ENCODE measurements at places on chromosomes 3 and 15.

GRCh38 chr3:87837076-87837475 is 221.7 kb downstream of the CGGBP1 start:
- DNase-seq: no peak

- DNase-seq: no peak
Measured at GRCh38 chr15:72564091-72564490, 90.0 kb downstream of the ARIH1 start.

DNA sequence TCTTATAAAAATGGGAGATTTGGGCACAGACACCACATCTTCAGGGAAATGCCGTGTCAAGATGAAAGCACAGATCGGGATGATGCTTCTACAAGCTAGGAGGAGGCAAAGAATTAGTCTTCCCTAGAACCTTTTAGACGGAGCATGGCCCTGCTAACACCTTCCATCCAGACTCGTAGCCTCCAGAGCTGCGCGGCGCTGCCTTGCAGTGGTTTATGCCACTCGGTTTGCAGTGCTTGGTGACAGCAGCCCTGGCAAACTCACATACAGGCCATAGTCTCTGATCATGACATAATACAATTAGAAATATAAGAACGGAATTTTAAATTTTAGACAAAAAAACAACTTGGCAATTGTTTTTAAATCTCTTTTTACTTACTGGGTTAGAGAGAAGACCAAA is 37.1 kb upstream of the SLC41A3 start:
- no peak for DNase-seq

DNA sequence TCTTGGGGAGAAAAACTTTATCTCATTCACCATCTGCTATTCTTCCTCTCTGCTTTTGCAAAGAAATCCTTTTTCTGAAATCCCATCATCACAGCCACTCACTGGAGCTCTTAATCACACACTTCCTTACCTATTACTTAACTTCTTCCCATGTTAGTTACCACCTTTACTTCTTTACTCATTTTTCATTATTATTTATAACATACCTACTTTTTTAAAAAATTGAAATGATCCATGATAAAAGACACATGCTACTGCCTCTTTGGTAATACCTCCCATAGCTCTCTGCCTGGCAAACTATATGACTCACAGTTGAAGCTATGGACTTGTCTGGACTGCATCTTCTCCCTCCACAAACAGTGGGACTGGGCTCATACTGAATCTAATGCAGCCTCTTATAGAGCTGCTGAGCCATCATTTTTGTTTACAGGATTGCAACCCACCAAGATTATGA is 150.3 kb downstream of the TNIK start:
- peak; percentile 53 for DNase-seq

DNA sequence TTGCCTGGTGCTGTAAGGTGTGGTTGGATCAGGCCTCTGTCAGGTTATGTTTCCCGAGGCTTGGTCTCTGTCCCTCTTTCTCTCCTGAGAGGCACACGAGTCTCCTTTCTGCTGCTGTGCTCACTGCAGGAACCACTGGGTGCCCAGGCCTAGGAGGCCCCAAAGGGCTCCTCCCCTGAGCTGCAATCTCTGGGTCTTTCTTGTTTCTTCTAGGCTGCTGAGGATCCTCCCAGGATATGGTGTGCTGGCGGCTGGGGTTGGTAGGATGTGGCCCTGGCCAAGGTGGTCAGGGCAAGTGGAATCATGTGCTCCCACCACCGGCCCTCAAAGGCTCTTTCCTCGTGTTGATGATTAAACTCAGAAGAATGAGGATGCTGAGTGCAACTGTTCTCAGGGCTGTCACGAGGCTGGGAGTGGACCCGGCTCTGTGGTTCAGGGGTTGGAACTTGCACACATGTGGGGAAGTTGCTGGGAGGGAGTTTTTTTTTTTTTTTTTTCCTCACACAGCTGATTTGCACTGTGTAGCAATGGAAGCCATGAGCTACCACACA is 43.6 kb upstream of the CTSH start:
- peak; percentile 96 for DNase-seq

DNA sequence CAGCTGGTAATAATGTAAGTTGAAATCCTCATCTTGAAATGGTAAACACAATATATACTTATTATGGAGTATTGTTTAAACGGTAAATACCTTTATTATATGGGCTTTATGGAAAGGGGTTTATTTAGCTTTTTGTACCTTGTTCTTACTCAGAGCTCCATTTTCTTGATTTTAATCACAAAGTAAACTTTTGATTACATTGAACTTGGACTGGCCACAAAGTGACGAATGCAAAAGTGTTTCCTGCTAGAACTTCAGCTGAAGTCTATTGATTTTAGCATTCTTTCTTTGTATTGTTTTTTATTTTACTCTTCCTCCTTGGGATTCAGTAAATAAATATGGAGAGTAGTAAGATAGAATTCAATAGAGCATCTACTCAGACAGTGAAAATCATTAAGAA is 19.8 kb upstream of the AADAC start:
- DNase-seq: no peak

DNA sequence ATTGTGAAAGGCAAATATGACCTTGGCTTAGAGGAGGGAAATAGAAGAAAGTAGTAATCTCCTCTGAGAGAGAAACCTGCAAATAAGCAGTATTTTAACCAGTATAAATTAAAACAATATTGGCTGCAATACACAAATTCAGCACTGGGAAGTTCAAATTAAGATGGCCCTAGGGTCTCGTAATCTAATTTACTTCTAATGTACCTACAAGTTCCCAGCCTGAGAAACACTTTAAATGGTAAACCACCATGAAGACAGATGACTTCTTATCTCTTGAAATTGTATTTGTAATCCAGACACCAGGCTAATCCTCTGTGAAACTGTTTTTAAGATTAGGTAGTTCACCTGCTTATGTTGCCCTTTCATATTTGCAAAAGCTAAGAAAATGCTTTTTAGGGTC is 199.7 kb downstream of the CADPS start:
- DNase-seq: no peak

DNA sequence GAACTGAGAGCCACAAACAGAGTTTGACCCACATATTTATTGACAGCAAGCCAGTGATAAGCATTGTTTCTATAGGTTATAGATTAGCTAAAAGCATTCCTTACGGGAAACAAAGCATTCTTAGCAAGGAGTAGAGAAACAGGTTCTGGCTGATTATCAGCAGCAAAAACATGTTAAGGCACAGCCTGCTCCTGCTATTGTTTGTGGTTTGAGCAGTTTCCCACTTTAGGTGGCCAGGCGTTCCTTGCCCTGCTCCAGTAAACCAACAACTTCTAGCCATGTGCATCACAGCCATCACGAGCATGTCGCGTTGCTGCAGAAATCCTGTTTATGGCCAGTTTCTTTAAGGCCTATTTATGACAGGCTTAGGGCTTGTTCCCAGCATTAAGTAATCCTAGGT is 44.7 kb upstream of the C2CD4B start:
- DNase-seq: no peak

- no peak for DNase-seq
Measured at GRCh38 chr3:17494117-17494809, 248.2 kb downstream of the TBC1D5 start.

GRCh38 chr3:57068437-57069089 is 8.1 kb downstream of the SPATA12 start:
- peak; percentile 41 for DNase-seq

GRCh38 chr3:119880966-119881365 is 99.1 kb downstream of the NR1I2 start:
- no peak for DNase-seq

DNA sequence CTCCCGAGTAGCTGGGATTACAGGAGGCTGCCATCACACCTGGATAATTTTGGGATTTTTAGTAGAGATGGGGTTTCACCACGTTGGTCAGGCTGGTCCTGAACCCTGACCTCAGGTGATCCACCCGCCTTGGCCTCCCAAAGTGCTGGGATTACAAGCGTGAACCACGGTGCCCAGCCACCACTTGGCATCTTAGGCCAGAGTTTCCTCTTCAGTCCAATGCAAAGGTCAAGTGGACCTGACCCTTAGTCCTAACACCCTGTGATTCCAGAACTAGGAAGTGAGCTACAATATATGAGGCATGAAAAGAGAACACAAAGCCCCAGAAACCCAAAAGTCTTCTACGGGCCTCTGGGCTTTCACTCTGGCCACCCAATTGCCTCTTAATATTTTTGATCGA is 5.3 kb downstream of the MYLK start:
- no peak for DNase-seq

GRCh38 chr15:78838489-78838888 is 27.2 kb upstream of the ADAMTS7 start:
- no peak for DNase-seq

GRCh38 chr3:154955907-154956533 is 124.1 kb upstream of the MME start:
- DNase-seq: no peak

- DNase-seq: no peak
Measured at GRCh38 chr15:100108346-100108745, 233.4 kb downstream of the ADAMTS17 start.

- no peak for DNase-seq
Measured at GRCh38 chr3:32432711-32433530, 41.3 kb downstream of the CMTM7 start.

GRCh38 chr3:174218016-174218415 is 641.1 kb upstream of the NAALADL2 start:
- no peak for DNase-seq

DNA sequence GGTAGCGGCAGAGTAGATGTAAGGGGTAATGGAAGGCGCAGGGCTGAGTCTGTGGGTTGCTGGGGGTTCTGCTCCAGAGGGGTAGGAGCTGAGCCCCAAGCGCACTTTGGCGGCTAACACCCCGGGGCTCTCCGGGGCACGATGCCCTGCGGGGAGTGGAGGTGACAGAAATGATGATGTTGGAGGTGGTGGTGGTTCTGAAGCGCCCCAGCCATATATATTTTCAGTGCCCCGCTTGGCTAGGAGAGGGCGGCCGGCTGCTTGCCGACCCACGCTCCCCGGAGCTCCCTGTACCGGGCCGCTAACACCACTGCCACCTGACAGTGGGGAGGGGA is 9.7 kb downstream of the ZIC4 start:
- no peak for DNase-seq

- DNase-seq: no peak
Measured at GRCh38 chr3:55868347-55868746, 381.2 kb upstream of the WNT5A start.

- no peak for DNase-seq
Measured at GRCh38 chr3:72702390-72702789, 145.9 kb downstream of the SHQ1 start.

- peak; percentile 1 for DNase-seq
Measured at GRCh38 chr3:74067296-74067695, 442.6 kb upstream of the PDZRN3 start.

- no peak for DNase-seq
Measured at GRCh38 chr3:107919239-107919638, 171.6 kb downstream of the CD47 start.

GRCh38 chr3:45679805-45680204 is 9.4 kb upstream of the SACM1L start:
- no peak for DNase-seq

DNA sequence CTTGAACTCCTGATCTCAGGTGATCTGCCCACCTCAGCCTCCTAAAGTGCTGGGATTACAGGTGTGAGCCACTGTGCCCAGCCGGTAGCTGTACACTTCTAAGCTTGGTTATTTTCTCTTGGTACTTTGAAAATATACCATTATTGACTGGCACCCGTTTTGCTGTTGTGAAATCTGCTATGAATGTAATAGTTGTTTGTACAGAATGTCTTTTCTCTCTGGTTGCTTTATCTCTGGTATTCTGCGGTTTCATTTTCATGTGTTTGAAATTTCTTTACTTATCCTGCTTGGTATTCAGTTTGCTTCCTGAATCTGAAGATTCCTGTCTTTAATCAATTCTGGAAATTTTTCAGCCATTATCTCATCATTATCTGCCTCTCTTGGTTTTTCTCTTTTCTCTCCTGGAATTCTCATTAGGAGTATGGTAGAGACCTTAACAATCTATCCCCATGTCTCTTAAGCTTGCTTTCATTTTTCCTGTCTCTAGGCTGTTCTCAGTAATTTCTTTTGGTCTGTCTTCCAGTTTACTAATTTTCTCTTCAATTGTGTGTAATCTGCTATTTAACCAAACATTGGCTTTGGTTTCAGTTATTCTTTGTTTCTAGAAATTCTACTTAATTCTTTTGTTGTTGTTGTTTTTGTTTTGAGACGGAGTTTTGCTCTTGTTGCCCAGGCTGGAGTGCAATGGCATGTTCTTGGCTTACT is 2.8 kb upstream of the PAK2 start:
- no peak for DNase-seq

- DNase-seq: no peak
Measured at GRCh38 chr3:29606416-29606815, 325.5 kb downstream of the RBMS3 start.

Measured in non-pigmented ciliary epithelial cell (primary cell).